ENCODE measurements at places on chromosomes 6 and 20. TPM values are rescaled to one million over a fixed set of nuclear protein-coding genes. Genes with fewer than 3 reads are reported as not detected.

DNA sequence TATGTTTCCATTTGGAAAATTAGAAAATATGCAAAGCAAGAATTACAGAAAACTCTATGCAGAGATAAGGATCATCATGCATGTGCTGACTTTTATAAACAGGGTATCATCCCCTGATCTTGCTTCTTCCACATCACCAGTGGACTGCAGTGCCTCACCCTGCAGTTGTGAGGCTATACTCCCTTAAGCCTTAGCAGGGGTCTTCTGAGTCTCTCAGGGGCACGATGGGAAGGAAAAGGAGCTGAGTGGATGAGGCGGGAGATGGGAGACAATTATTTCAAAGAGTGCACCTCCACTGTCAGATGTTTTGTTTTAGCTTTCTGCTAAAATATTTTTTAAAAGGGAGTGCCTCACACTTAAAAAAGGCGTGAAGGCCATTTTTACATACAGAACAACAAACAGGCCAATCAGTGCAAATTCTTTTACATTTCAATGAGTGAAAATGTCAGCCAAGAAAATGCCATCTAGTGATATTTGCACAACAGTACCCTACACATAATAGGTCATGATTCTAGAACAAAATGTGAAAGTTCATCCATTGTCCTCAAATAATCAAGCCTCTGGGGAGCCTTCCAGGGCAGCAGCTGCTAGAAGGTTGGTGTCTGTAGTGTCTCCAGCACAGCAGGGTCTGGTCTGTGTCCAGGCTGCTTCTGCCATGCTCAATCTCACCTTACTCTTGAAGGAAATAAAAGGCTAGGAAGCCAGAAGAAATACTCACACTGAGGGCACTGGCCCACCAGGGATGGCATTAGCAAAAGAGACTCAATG, 13.2 kb upstream of the SERPINB9 start:
- DNase-seq: no peak

- DNase-seq: no peak
These were observed 56.3 kb upstream of the EYA4 start for GRCh38 chr6:133184798-133185372.

DNA sequence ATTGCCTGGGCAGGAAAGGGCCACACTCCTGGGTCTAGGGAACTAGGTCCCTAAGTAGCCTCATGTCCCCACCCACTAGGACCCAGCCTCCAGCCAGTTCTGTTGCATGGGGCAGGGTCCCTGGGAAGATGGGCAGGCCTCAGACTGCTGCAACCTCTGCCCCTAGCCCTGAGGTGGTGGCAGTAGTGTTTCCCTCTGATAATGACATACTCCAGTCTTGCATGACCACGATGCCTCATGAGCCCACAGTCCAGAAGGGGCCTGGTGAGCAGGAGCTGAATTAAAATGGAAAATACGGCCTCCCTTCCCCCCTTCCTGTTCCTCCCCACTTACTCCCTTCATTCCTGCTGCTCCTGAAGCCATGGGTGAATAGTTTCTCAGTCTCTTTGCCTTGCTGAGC, 36.0 kb upstream of the SCRT2 start:
- no peak for DNase-seq

DNA sequence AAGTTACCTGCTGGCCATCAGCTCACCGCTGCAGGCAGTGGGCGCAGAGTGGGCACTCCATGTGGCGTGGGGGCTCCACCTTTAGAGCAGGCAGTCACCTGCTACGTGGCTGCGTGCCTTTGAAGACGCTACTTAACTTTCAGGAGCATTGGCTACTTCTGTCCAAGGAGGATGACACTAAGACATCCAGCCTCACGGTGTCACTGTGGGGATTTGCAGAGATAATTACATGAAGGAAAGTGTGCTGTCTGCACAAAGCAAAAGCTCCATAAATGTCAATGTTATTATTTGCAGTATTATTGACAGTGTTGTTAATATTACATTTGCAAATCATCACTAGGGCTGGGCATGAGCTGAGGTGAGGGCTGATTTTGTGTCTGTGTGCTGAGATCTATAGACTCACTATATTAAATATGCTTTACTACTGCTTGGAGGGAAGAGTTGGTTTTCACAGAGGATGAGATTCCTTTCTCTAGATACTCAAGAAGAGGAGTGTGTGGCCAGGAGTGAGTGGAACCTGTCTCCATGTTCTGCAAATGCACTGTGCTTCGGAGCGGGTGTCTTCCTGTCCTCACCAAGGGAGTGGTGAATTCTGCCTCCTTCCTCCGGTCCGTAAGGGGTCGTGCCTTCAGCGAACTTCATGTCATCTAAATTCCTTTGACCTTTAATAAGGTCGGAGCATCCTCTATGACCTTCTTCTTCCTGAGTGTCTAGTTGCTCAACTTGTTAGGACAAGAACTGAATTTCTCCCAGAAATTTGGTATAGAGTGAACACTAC, 165.8 kb upstream of the SYNDIG1 start:
- DNase-seq: no peak

DNA sequence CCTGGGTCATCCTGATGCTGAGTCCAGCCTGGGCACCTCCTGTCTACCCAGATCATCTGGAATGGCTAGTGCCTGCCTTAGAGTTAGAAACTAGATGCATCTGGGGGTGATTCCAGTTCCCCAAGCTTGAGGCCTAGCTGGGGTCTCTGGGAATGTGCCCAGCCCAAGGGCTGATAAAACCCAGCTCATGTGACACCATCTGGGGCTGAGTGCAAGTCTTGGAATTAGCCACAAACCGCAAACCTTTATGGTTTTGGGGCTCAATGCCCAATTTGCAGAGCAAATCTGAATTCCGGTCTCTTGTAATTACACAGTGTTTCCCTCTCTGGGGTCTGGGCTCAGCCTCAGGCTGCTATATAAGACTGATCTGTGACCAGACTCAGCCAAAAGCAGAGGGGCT, at the start of gene BPIFB4:
Gene BPIFB4, plus strand, starts transcription at position 385 of the 400 bp plus-strand sequence. CDS start 1,884 bp downstream, outside the sequence.
- no peak for DNase-seq

DNA sequence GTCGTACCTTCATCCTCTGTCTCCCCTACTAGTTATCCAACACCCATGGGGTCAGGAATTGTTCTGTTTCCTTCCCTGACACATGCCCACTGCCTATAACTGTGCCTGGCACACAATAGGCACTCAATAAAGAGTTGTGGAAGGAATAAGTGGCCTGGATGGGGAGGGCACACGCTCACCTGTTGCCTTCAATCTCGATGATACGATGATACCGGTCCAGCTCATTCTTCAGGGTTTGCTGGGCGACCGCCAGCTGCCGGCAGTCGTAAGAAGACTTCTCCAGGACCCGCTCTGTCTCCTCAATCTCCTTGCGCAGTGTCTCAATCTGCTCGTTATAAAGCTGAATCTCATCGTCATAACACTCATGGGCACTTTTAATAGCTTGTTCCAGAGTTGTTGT, 32.5 kb downstream of the BFSP1 start:
- DNase-seq: no peak

- no peak for DNase-seq
These were observed 53.4 kb downstream of the MRPL14 start for GRCh38 chr6:44073612-44074438.

DNA sequence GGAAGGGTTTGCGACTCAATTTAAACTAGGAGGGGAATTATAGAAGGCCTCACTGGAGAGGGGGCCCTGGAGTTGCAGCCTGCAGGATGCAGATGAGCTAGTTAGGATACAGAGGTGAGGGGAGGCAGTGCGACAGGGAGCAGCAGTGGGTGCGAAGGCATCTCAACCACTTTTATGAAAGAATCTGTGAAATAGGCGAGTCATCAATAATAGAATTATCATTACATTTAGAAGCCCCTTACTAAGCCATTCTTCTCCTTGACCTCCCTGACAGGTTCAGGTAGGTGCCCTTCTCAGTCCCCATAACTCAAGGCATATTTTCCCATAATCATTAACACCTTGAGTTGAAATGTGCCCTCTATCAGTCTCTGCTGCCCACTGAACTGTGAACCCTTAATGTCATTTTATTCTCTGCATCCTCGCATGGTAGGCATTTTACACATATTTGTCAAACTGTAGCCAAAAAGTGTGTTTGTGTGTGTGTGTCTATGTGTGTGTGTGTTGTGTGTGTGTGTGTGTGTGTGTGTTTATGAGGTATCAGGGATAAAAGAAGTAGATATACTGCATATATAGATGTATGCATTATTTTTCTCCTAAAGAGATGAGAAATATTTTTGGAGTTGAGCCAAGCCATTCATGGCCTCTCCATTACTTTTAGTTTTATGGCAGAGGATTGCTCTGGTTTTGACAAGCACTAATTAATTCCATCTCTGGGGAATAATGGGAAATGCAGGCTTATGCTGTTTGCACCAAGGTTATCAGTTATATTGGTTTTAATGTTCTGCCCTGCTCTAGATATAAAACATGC, 898.8 kb downstream of the KIF16B start:
- no peak for DNase-seq

DNA sequence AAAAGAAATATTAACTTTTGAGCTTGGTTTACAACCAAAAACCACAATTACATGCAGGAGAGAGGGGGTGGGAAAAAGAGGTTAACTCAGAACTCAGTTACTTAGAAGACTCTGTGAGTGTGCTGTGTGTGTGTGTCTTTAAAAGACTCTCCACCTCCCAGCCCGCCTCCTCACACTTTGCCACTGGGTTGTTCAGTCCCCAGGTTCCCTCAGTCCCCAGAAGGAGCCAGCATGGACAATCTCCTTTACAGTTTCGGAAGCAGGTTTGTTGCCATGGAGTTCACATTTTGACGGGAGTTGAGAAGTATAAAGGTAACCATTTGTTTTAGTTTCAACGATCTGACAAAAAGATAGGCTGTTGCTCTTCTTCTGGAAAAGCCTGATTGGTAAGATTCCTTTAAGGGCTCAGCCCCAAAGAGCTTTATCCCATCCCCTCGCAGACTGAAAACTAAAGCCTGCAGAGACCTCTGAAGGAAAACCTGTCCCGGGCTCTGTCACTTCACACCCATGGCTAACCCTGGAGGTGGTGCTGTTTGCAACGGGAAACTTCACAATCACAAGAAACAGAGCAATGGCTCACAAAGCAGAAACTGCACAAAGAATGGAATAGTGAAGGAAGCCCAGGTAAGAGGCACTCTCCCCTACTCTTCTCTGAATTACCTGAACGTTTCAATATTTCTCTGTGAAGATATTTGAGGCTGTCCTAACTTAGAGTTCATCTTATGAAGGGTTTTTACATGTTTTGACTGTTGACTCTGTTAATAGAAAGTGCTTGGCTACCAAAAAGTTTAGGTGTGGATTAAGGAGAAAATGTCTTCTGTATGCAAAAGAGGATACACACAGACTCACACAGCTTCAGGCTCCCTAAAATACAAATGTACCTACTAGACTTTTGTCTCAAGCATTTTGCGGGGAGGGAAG, at the start of gene SPTLC3:
Gene SPTLC3, plus strand, starts transcription at position 212 of the 921 bp plus-strand sequence. Its CDS starts 296 bp downstream, at position 508.
- DNase-seq: peak; percentile 47

GRCh38 chr6:142773324-142773723, 171.7 kb downstream of the HIVEP2 start:
- no peak for DNase-seq

- no peak for DNase-seq
These were observed 187.2 kb upstream of the SOX4 start for GRCh38 chr6:21406316-21406715.

- no peak for DNase-seq
These were observed 108.2 kb downstream of the CDKAL1 start for GRCh38 chr6:20642441-20642840.

DNA sequence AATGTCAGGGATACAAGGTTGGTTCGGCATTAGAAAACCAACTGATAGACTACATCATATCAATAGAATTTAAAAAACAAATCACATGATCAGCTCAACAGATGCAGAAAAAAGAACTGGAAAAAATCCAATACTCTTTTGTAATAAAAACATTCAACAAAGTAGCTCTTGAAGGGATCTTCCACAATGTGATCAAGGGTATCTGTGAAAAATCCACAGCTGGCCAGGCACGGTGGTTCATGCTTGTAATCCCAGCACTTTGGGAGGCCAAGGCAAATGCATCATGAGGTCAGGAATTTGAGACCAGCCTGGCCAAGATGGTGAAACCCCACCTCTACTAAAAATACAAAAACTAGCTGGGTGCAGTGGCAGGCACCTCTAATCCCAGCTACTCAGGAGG, 63.1 kb downstream of the ASCC3 start:
- DNase-seq: no peak

GRCh38 chr6:52557389-52558265, 19.2 kb downstream of the TRAM2 start:
- DNase-seq: no peak

GRCh38 chr6:160004419-160005175, 35.7 kb downstream of the IGF2R start:
- no peak for DNase-seq

DNA sequence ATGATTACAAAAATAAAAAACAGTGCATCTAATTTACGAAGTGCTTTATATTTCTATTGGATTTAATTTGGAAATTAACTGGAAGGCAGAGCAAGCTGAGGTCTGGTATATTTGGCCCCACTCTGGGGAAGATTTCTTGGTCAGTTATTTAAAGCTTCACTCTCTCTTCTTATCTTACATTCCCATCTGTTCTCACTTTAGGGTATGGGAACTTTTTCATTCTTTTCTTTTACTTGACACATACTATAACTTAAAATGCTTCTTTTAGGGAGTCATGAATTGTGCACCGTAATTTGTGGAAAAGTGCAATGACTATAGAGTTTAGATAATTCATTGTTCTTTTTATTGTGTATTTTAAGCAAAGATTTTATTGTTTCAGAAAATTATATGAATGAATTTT, 170.4 kb downstream of the BCKDHB start:
- DNase-seq: no peak

GRCh38 chr6:111076024-111076695, 11.1 kb upstream of the SLC16A10 start:
- DNase-seq: no peak

- DNase-seq: no peak
These were observed 604.7 kb upstream of the JAG1 start for GRCh38 chr20:11278461-11278860.

GRCh38 chr6:1247056-1247455, 64.8 kb upstream of the FOXQ1 start:
- DNase-seq: no peak

GRCh38 chr6:13859871-13860555, 45.7 kb upstream of the MCUR1 start:
- peak; percentile 35 for DNase-seq

DNA sequence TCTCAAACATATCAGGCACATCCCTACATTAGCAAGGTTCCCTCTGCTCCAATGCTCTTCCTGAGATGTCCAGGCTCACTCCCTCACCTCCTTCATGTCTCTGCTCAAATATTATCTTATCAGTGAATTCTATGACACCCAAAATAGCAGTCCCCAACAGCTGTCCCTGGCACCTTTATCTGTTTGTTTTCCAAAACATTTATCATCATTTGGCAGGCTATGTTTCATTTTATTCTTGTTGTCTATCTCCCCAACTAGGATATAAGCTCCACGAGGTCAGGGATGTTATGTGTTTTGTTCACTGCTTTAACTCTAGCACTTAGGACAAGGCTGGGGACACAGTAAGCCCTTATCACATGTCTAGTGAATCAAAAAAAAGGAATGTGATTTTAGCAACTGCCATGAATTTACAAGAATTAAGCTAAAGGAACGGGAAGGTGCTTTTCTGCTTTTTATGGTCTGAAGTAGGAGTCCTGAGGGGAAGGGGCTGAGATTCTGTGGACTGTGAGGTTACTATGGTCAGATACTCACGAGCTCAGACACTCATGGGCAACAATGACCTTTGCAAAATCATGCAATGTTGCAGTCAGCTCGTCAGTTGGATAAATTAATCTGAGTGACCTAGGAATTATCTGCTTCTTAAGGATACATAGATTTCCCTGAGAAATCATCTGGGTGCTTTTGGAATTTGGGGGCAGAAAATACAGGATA, 1.9 kb upstream of the IL22RA2 start:
- DNase-seq: no peak

The SSTR4 gene
- not detected for total RNA-seq

The COQ3 gene
- 3.8 TPM for total RNA-seq

The SLC13A3 gene
- total RNA-seq: 10.7 TPM

The BAG2 gene
- total RNA-seq: 4.9 TPM

The CRYBG1 gene
- total RNA-seq: 4.5 TPM

The OTOR gene
- not detected for total RNA-seq

The NHLRC1 gene
- total RNA-seq: 4.4 TPM
